ENCODE measurements at places on chromosomes 12 and 14.

GRCh38 chr12:12008931-12009611 is 61.7 kb upstream of the BCL2L14 start:
- no peak for DNase-seq

GRCh38 chr12:120215766-120216735 is 15.1 kb upstream of the RPLP0 start:
- no peak for DNase-seq

DNA sequence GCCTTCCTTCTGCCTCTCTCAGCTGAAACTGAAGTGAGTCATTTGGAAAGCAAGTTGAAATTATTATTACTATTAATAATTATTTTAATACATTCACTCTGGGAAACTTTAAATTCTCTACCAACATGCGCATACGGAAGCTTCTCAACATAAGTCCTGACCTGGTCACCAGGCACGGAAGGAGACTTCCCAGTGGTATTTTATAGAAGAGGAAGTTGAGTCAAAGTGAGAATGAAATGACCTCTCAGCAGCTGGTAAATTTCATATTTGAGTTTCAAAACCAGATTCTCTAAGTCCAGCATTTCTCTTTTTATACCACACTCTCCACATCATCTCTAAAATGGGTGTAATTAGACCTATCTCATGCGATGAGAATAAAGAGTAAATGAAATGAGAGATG is 747.4 kb downstream of the VRK1 start:
- no peak for DNase-seq

DNA sequence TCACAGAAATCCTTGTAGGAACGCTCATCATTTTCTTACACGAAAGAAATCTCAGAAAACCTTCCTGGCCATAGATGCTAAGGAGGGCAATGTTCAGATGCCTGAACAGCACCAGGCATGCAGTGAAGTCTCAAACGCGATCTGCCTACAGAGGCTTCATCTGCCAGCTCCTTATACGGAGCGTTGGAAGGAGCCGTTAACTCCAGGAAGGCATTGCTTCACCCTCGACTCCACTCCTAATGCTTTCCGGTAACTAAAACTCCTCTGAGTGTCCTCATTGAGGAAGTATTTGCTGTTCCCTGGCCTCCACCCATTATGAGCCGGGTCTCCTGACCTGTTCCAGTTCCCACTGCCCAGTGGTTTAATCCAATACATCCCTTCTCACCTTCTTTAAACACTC is 502.7 kb downstream of the BCL11B start:
- DNase-seq: no peak

DNA sequence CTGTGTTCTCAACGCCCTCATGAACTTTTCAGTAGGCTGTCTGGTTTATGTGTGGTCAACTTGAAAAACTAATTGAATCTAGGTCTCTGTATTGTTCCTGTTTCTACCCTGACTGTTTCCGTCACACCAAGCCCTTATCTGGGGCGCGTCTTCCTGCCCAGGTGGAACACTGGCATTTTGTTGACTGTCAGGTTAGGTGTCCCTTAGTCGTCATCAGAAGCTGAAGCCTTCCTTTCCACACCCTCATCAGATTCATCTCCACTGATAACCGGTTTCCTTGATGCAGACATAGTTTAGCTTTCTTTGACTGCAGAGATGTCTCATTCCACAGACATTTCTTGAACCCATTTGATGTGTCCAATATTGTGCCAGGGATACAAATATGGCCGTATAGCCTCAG is 96.5 kb downstream of the DUSP16 start:
- DNase-seq: no peak

DNA sequence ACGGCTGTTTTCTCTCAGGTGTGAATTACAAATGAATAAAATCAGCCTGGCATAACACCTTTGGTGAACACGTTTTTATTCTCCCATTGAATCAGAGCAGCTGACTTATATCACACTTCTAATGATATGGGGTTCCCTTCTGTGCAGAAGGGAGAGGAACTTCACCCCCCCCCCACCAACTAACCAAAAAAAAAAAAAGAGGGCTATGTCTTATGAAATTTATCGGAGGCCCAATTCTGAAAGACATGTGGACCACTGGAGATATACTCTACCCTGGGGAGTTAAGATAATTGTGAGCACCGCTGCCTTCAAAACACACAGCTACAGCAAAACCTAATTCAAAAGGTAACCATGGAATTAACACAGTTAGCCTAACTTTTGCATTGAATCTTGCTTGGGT is 4.6 kb downstream of the BCL11B start:
- no peak for DNase-seq

DNA sequence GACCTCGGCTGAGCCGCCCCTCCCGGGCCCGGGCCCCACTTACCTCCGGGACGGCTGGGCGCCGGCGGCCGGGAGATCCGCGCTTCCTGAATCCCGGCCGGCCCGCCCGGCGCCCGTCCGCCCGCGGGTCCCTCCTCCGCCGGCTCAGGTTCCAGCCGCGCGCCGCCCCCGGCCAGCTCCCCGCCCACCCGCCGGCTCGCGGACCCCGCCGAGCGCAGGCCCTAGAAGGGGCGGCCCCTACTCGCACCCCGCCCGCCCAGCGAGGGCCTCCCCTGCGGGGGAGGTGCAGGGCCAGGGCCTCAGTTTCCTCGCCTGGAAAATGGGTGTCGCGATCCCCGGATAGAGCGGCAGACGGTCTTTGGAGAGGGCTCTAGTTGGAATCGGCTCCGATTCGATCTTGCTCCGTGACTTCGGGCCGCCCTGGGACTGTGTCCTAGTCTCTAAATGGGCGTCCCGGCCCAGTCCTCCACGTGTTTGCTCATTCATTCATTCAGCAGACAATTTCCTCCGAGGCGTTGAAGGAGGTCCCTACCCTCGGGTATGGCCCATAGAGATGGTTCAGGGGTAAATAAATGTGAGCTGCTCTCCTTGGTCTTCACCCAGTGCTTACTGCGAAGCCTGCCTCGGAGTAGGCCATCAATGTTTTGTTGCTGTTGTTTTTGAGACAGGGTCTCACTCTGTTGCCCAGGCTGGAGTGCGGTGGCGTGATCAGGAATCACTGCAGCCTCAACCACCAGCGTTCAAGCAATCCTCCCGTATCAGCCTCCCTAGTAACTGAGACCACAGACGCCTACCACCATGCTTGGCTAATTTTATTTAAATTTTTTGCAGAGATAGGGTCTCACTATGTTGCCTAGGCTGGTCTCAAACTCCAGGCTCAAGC is at the start of gene TRPV4:
TRPV4 (minus strand) TSS at position 92 of the 883 bp plus-strand sequence. CDS start 18,602 bp downstream, outside the sequence.
- DNase-seq: no peak

DNA sequence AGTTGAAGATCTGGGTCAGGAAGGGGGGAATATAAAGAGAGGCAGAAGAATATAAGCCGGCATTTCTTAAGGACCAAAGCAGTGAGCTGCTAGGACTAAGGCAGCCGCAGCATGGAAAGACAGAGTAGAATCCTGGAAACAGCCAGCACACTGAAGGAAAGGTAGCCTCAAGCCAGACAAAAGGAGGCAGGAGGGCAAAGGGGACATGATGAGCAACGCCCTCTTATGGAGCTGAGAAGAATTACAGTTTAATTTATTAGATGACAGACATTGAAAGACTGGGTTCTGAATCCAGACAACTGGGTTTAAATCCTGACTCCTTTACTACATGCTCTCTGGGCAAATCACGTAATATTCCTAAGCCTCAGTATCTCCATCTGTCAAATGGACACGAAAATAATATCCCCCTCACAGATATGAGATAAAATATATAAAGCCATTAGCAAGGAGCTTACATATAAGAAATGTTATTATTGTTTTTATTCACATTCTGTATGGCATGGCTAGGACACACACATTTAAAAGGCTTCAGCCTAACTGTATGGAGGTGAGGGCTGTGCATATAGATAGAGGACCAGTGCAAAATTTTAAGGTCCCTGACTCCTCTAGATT is 8.1 kb upstream of the PCED1B start:
- no peak for DNase-seq

GRCh38 chr12:47715393-47715876 is 9.6 kb upstream of the RPAP3 start:
- DNase-seq: no peak

DNA sequence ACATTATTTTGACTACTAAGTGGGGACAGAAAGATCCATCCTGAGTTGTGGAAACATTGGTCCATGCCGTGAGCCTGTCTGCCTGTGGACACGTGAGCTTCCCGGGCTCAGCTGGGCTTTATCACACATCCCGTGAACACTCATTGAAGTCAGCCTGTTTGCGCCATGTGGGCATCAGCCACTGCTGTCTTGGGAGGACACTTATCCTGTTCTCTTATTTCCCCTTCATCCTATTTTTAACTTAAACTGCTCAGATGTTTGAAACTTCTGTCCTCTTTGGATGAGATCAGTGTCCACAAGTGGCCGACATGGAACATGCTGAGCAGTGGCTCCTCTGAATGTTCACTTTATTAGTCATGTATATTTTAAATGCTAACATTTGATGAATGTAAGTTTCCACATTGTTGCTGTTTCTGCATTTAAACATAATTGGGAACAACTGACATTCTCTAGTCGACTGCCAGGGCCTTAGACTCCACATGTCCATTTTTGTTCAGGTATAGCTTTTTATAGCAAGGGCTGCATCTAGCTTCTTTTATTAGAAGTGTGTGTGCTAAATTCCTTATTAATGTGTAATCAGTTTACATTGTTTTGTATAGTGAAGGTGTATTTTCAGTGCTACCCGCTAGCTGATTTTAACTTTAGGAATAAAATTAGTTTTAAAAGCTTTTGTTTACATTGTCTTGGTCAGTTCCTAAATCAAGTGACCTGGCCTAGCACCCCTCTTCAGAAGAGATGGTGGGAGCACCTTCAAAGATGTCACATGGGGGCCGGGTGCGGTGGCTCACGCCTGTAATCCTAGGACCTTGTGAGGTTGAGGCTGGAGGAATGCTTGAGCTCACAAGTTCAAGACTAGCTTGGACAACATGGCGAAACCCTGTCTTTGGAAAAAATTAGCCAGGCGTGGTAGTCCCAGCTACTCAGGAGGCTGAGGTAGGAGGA is 24.0 kb downstream of the RNF34 start:
- no peak for DNase-seq

- DNase-seq: no peak
These were observed 18.9 kb downstream of the PITPNM2 start for GRCh38 chr12:123131879-123132402.

DNA sequence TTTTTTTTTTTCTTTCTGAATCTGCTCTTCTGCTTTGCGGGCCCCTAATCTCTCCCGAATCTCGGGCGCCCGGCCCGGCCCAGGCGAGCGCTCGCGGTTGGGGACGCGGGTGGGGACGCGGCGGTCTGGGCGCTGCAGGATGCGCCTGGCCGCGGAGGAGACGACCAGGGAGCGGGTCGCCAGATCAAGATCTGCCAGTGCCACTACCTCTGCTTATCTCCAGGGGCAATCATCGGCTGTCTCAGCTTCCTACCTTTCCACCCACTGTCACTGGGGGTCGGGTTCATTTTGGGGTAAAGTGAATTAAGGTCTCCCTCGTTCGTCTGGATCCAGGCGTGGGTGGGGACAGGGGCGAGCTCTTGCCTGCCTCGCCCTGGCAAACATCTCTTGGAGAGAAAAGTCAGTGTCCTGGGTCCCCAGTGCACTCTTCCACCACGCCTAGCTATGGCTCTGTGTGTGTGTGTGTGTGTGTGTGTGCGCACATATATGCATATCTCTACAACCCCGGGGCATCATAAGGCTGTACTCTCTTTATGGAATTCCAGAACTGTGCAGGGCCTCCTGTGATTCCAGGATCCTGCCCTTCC is 422.3 kb downstream of the VRK1 start:
- no peak for DNase-seq

DNA sequence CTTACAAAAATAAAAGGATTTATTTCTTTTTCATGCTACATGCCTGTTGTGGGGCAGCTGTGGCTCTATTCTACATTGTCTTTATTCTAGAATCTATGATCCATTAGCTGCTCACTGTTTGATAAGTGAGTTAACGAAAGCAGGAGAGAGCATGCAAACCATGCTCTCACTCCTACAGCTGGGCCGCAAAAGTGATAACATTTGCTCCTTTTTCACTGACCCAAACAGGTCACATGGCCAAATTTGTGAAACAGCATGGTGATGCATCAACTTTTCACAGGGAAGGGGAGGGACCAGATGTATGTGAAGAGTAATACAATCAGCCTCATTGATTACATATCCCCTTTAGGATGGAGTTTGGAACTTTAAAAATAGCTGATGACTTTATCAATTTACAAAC is 456.9 kb upstream of the SYT1 start:
- DNase-seq: no peak

DNA sequence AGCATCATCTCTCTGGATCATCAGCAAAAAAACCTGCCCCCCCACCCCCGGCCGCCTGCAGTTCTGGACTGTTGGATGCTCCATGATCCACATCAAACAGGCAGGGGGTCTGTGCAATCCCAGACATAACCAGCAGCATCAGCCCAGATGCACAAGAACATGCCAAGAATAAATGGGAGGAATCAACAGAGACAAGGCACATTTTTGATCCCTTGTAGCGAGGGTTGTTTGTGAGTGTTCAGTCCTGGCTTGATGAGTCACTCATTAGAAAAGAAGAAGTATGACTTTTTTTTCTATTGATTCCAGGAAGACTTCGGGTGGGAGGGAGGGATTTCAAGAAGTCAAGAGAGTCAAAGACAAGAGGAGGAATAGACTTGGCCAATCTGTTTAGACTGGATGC is 244.2 kb downstream of the KSR2 start:
- DNase-seq: no peak

DNA sequence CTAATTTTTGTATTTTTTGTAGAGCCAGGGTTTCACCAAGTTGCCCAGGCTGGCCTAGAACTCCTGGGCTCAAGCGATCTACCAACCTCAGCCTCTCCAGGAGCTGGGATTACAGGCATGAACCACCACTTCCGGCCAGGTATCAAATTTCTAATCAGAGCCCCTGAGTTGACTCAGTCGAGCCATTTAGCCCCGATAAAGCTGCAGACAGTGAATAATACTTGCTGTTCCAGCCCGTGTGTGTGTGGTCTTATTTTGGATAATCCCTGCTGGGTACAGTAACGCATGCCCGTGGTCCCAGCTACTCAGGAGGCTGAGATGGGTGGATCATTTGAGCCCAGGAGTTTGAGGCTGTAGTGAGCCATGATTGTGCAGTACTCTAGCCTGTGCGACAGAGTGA is 57.0 kb downstream of the TEAD4 start:
- no peak for DNase-seq

GRCh38 chr14:63895510-63895909 is 42.7 kb downstream of the SYNE2 start:
- DNase-seq: no peak

- no peak for DNase-seq
These were observed 33.1 kb upstream of the GNPNAT1 start for GRCh38 chr14:52824462-52824861.

- peak; percentile 13 for DNase-seq
These were observed 1180.6 kb downstream of the VRK1 start for GRCh38 chr14:97977651-97978261.

DNA sequence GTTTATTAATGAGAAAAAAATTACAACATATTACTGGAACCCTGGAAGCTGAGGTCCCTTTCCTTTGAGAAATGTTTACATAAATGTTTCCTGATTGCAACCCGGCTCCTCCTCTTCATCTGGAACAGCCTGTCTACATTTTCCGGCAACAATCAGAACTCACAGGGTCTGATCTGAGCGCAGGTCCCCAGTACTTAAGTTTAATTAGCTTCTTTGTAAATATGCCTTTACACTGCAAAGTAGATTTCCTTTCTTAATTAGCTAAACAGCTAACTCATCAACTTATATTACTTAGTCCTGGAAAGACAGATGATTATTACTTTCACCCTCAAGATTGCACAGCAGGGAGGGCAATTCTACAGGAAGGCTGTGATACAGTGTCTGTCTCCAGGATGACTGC is 213.0 kb downstream of the MON2 start:
- no peak for DNase-seq
